Inflammatory macrophage treated with lipopolysaccharide for 4 hours (primary cell): ENCODE measurements at places on chromosomes 7 and 10.

- no peak for DNase-seq
These were observed 428.3 kb downstream of the TNS3 start for GRCh38 chr7:47153576-47153975.

DNA sequence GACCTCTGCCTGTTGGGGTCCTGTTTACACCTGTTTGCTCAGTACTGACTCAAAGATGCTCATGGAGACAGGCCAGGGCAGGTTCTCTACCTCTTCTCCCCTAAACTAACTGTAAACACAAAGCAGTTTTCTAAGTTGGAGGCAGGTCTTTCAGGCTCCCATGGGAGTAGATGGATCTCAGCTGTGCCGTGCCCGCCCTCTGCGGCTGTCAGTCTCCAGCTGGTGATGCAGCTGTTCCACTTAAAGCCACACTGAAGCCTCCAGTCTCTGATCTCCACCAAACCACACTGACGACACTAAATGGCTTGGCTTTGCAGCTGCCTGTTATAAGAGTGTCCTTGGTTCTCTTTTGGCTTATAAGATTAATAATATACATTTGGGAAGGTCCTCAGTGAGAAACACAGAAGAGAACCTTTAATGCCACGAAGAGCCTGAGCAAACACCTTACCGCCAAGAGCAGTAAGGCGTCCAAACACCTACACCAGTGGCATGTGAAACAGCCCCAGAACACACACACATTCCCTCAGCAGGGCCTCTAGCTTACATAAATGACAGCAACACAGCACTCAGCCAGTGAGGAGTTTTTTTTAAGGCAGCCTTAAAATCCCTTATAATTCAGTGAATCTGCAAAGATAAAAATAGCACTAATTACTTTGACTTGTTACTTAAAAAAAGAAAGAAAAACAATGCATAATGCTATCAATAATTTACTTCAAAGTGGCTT, 60.4 kb upstream of the KCNIP2 start:
- DNase-seq = no peak

- peak; percentile 3 for DNase-seq
These were observed 128.7 kb downstream of the KBTBD2 start for GRCh38 chr7:32762925-32763293.

DNA sequence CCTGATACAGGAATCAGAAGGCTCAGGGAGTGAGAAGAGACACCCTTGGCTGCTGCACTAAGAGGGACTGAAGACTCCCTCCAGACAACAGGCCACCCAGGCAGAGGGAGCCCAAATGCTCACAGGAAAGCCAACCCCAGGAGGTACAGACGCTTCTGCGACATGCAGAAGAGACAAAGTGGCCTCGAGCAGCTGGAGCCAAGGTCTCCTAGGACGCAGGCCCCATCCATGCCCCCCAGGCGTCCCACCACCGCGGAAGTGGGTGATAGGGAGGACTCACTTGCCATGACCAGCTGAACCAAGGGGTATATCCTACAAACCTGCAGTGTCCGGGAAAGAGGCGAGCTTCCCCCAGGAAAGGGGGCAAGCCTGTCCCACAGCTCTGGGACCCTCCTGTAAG, 56.9 kb downstream of the CTBP2 start:
- no peak for DNase-seq

DNA sequence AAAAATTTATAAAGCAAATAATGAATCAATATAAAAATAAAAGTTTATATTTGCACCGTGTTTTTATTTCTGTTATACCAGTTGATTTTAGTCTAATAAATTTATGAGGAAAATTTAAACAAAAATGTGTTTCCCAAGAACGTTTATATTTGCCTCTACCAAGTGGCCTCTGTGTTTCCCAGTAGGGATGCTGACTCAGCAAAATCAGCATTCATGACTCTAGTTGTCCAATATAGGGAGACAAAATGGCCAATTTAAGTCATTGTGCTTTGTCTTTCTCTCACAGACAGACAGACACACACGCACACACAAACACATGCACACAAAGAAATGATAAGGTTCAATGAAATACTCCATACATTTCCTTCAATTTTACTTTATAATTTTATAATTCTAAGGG, 942.5 kb upstream of the ZWINT start:
- no peak for DNase-seq

DNA sequence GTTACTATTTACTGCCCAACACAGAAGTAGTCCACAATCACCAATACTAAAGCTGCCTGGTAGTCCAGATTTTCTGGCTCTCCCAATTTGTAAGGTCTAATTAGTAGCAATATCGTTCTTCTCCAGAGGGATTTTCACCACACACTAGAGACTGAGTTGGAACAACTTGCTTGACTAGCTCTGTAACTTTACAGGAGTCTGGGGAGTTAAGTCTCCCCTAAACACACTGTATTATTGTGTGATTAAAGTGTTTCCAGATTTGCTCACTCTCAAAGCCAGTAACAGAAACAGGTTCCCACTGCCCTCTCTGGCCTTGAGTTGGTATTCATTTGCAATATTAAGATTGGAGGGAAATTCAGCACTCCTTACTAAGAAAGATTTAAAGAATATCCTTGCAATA, 1175.7 kb downstream of the SORCS1 start:
- DNase-seq = no peak

DNA sequence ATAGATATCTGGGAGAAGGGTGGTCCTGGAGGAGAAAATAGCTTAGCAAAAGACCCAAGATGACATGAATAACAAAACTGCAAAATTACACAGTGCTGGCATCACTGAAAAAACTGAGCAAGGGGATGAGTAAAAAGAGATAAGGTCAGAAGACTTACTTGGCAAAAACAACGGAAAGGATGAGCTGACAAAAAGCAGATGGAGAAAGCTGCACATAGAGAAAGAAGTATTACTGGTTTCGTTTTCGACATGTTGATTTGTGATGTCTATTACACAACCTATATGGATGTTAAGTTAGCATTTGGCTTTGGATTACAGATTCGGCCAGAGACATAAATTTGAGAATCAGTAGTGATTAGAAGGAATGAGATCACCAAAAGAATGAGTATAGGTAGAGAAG, 132.1 kb downstream of the MACC1 start:
- DNase-seq = peak; percentile 65

GRCh38 chr10:100661520-100661919, 83.9 kb upstream of the PAX2 start:
- no peak for DNase-seq

GRCh38 chr10:88082806-88083596, 219.6 kb downstream of the PTEN start:
- peak; percentile 49 for DNase-seq

GRCh38 chr10:24357344-24358004, 148.5 kb downstream of the KIAA1217 start:
- no peak for DNase-seq

DNA sequence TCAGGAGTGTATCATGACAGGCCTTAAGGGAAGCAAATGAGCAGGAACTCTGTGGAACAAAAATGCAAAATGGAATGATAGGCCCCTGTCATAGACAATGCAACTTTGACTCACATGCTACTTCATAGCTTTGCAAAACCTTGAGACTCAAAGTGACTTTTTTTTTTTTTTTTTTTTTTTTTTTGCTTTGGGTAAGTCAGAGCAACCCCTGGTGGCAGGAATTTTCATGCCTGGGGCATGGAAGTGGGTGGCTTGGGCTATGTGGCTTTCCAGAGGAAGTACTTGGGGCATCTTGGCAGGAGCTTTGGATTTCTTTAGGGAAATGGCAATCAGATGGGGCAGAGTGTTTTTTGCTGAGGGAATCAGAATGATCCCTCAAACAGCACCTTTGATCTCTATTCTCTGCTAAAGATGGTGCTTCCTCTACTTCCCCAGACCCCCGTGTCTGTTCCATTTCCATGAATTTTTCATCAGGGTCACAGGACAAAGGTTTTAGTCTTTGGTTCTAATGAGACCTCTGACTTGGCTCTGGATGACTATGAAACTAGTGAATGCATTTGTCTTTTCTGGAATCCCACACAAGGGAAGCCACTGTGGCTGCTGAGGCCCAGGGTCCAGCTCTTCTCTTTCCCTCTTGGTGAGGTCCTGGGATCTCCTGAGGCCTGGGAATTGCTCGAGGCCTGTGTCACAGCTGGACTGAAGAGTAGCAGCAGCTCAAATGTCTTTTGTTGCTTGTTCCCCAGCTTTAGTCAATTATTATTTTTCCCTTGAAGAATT, 62.8 kb downstream of the TACC2 start:
- peak; percentile 9 for DNase-seq

GRCh38 chr7:137343281-137343841, at the start of gene PTN:
Gene PTN (minus strand): TSS chr7:137343733. CDS start chr7:137254973, 88,760 bp downstream.
- DNase-seq = no peak

- DNase-seq = peak; percentile 54
These were observed 5.7 kb upstream of the TIAL1 start for GRCh38 chr10:119602241-119603095.

- DNase-seq = no peak
These were observed 84.3 kb downstream of the NPTX2 start for GRCh38 chr7:98701372-98701771.

DNA sequence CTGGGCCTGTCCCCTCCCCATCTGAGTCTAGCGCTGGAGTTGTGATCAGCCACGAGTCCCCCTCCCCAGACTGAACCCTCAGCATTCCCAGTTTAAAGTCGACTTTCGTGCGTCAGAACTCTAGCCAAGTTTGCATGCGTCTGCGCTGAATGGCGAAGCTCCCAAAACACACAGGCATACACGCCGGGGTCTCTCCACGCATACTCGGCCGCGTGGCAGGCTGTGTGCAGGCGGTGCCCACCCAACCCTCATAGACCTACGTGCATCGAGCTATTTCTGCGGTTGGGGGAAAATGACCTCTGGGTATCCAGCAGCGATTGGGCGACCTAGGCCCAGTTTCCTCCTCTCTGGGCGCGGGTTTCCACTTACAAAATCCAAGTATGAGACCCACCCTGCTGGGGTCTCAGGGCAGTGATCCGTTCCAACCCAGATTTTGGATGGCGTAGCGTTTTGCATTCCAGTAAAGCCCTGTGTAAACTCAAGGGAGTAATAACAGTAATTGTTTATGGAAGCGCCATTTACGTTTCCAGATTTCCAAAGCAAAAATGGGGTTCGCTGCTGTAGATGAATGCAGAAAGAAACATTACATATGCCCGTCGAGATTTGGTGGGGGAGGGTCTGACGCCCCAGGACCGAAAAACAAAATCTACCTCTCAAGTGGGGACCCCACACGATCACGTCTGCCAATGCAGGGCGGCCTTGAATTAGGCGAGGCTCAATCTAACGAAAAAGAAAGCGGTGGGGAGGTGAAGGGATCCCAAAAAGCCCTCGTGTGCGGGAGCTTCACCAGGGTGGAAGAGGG, 2.0 kb upstream of the HMX3 start:
- no peak for DNase-seq

GRCh38 chr7:92834507-92835260, 1.7 kb downstream of the CDK6 start:
- DNase-seq = no peak

DNA sequence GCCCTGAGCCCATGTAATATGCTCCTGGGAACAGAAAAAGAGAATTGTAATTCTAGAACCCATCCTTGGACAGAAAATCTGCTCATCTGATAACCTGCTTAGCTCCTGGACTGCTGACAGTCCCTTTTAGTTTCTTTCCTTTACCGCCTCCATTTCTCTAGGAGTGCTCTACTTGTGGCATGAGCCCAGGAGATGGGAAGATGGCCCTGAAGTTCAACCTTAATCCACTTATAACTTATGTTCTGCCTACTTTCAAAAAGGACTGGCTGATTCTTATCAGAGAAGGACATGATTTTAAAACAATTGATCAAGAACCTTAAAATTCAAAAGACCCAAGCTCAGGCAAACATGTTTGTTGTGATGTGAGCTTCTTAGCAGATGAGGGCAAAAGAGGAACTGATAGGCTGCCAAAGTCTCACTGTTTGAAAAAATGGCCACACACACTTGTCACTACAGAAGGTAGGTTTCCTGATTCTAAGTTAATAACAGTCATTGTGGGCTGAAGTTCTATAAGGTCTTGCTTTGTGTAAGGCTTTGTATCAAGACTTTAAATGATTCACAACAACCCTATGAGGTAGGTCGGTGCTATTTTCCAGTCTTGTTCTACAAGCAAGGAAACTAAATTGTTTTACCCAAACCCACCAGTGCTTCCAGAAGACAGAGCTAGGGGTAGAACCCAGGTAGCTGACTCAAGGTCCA, 94.3 kb upstream of the AFAP1L2 start:
- DNase-seq = peak; percentile 2

DNA sequence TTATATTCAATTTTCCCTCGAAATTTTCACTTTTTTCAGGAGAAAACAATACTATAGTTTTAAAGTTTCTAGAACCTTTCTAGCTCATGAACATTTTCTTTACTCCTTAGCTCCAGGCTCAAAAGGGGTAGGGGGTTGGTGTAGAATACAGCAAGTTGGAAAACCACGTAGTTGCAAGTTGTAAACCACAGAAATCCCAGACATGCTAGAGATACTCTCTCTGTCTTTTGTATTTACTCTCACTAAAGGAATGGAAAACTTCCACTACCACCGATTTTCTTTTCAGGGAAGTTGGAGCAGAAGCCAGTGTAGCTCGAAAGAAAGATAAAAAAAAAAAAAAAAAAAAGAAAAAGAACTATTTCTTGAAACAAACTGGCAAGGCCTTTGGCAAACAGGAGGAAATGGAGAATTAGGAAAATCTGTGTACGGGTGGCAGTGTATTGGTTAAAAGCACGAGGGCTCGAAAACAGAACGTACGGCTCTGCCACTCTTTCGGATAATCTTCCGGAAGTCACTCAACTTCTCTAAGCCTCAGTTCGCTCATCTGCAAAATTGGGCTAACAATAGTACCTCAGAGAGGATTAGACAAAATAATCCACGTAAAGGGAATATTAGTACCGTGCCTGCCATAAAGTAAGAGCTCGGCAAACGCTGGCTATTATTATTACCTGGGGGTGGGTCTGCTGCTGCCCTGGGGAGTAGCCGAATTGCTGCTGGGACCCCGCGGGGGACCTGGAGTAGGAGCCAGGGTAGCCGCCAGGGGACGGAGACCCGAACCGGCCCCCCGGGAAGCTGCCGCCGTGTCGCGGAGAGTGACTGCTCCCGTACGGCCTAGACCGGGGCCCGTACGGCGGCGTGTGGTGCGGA, 628 bp downstream of the MPLKIP start:
- peak; percentile 36 for DNase-seq
